ENCODE measurements at places on chromosomes 4 and X.

- no peak for DNase-seq
These were observed 338.3 kb upstream of the GALNT7 start for GRCh38 chr4:172830295-172830764.

DNA sequence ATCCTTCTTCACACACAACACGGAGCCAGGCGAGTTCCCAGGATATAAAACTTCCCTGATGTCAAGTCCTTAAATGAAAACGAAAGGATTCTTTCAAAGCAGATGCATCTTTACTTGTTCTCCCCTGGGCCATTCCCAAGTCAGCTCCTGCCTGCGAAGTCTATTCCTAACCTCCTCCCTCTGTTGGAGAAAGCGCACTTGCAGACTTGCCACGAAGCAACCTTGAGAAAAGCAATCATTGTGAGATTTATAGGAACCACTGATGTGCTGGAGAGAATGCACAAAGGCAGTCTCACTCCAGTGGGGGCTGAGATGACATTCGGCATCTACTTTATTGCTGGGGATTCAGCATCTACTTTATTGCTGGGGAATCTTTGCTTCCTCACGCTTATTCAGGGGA is 155.7 kb downstream of the NSUN7 start:
- DNase-seq, result no peak

- DNase-seq, result no peak
These were observed 123.5 kb downstream of the BCOR start for GRCh38 chrX:39974270-39974669.

- no peak for DNase-seq
These were observed 29.3 kb upstream of the UGT2B7 start for GRCh38 chr4:69066945-69067344.

GRCh38 chrX:142994988-142995387 is 30.7 kb upstream of the SPANXN4 start:
- DNase-seq, result no peak

GRCh38 chr4:64729561-64729960 is 320.3 kb upstream of the TECRL start:
- DNase-seq, result no peak

DNA sequence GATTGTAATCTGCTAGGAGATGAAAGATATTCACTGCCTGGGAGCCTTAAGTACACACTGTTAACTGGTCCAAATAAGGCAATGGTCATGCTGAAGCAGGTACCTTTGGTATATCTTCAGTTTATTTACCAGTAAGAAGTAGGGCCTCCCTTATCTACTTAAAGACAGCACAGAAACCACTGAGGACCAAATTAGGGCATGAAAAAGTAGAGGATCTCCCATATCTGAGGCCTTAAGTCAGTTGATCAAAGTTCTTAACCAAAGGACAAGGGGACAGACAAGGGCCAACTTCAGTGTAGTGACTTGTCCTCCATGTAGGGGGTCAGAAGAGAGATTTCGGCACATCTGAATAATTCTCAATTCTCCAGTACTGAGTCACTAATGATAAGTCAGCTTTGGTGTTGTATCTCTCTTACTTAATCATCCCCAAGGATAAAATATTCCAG is 59.1 kb downstream of the AMELX start:
- DNase-seq, result no peak

GRCh38 chr4:151287409-151287808 is 10.4 kb downstream of the PRSS48 start:
- no peak for DNase-seq

DNA sequence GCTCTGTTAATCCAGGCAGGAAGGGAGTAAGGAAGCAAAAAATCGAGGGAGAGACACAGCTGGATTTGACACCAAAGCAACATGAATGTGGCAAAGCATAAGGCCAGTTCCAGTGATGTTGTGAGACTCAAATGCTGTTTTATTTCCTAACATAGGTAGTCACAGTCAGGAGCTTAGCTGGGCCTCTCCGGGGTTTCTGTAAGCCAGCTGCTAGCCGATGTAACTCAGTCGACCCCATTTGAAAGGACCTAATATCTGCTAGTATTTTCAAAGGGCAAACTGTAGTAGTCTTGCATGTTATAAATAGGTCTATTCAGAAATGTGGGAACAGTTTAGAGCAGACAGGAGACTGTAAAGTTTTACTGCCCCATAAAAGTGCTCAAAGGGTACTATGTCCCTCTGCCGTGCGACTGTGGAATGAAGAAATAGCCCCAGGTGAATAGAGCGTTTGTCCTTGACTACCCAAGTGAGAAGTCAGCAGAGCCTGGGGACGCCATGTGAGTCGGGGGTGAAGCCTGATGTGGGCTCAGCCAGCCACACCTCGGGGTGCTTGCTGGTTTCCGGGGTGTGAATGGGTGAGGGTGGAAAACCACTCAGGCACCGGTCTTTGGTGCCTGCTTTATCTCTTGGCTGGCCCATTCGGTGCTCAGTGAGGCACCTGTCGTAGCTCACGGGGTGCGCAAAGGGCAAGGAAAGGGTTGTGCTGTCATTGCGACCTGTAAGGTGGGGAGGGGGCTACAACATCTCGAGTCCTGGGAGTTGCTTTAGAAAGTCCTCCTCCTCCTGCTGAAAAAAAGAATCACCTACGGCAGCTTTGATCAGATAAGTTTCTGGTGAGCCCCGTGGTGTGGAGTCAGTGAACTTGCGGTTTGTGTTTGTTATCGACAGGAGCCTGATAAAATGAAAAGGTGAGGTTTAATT is 745 bp downstream of the TRIM2 start:
- no peak for DNase-seq

- DNase-seq, result no peak
These were observed 2.9 kb downstream of the HDAC8 start for GRCh38 chrX:72569786-72570185.
